ENCODE measurements at places on chromosomes 6 and 20.

- DNase-seq = no peak
These were observed 188.1 kb downstream of the CD83 start for GRCh38 chr6:14305624-14306023.

- DNase-seq = no peak
These were observed 671.4 kb downstream of the RFPL4B start for GRCh38 chr6:113018351-113019151.

DNA sequence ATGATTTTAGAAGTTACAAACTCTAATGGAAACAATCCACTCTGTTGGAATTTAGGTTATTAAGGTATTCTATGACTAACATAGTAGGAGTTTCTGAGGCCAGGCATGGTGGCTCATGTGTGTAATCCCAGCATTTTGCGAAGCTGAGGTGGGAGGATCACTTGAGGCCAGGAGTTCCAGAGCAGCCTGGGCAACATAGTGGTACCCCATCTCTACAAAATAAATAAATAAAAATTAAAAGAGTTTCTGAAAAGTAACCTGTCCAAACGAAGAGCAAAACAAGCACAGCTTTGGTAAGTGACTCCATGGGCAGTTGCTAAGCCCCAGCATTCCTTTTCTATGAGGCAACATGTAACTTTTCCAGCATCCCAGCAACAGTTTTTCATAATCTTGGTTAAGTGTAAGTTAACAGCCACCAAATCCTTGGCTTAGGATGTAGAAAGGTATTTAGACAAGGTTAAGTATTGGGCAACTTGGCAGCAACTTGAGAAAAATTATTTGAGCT, 86.3 kb downstream of the SOX4 start:
- no peak for DNase-seq

DNA sequence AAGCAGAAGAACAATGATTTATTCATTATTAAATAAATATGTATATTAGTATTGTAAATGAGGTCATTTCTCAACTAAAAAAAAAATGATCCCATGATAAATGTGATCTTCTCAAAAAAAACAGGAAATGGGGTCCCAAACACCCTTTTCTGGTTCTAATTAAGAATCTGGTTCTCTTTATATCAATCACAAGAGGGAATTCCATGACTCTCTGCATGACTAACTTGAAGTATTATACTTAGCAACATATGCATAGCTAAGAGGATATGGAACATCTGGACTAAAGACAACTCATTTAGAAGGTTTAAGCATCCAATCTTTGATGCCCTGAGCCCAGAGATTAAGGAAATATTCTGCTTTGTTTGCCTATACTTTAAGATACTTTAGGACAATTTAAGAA, 89.7 kb upstream of the EMILIN3 start:
- no peak for DNase-seq

DNA sequence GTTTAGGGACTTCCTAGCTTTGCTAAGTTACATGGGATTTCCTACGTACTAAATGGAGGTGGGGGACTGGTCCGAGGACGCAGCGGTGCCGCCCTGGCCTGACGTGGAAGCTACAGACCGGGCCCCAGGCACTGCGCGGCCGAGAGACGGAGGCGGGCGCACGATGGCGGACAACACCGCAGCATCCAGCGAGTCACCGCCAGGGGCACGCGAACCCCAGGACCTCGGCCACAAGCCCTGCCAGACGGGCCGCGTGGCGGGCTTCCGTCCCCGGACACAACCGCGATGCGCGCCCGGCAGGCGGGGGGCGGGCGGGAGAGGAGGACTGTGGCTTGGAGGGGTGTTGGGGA, 1516.9 kb upstream of the DEFB115 start:
- DNase-seq = no peak

DNA sequence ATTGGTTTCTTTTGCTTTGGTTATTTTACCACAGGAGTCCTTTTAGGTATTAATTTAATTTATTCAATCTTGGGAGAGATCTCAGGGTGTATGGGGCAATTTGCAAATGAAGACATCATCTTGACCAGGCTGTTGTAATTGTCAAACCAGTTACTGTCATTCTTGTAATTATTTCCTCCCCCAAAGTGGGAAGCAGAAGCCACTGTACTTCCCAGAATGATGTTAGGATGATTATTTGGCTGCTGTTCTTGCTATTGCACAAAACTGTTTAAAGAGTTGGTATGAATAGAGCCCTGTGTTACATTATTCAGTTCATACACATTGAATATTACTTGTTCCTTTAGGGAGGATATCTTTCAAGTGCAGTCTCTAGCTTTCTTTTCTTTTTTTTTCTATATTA, 1.7 kb downstream of the TAAR6 start:
- no peak for DNase-seq

GRCh38 chr20:45416917-45417316, 976 bp downstream of the PIGT start:
- DNase-seq = no peak

GRCh38 chr6:38034274-38034914, 214.9 kb downstream of the ZFAND3 start:
- DNase-seq = peak; percentile 59

DNA sequence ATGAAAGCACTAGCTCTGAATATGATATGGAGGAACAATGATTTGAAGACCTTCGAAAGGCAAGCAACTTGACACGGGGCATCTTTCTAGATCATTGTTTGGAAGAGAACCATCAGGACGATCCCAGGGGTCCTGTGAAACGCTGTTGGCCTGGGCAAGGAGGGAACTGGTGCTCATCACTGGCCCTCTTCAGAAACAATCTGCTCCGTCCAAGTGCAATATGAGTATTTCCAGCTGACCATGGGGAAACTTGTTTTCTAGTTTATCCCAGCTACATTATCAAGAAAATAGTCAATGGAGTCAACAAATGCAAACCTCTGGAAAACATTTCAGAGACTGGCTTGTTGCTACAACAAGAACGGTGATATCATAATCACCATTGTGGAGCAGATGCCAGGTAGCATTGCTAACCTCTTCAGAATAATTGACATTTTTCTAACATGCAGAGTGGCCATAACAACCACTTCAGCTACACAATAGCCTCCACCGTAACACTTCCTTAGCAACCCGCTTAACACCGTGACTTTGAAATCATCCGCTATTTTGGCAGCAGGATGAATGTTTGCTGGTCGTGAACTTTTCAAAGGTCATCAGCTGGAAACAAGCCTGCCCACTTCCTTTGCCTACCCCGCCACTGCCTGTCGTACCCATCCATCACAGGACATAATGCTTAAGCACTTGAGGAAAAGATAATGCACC, 112.0 kb upstream of the PDE10A start:
- DNase-seq = no peak

- DNase-seq = no peak
These were observed 117.9 kb downstream of the ISM1 start for GRCh38 chr20:13338999-13339411.

DNA sequence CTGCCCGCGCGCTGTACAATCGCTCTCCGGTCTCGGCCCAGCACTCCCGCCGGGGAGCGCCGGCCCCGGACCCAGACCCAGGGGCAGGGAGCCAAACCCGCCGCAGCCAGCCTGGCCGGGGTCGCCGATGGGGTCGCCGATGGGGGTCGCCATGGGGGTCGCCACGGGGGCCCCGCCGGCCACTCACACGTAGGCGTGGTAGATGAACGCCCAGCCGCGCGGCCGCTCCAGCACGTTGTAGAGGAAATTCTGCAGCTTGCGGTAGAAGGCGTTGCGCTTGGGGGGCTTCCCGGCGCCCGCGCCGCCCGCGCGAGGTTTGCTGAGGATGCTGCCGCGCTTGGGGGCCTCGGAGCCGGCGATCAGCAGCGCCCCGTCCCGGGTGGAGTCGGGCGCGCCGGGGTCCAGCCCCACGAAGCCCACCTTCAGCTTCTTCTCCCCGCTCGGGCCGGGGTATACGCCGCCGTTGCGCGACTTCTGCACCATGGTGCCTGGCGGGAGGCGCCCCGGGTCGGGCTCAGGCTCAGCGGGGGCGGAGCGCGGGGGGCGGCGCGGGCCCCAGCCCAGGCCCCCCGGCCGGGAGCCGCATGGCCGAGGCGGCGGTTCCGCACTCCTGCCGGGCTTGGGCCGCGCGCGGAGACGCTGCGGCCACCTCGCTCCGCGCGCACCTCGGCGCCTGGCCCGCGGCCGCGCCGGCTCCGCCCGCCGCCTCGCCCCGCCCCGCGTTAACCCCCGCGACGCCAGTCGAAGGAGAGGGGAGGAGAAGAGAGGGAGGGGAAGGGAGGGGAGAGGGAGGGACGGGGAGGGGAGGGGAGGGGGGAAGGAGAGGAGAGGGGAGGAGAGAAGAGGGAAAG, at the start of gene KCNQ2:
KCNQ2 (minus strand) TSS at position 675 of the 851 bp plus-strand sequence; CDS start at position 483, 192 bp downstream.
- no peak for DNase-seq

DNA sequence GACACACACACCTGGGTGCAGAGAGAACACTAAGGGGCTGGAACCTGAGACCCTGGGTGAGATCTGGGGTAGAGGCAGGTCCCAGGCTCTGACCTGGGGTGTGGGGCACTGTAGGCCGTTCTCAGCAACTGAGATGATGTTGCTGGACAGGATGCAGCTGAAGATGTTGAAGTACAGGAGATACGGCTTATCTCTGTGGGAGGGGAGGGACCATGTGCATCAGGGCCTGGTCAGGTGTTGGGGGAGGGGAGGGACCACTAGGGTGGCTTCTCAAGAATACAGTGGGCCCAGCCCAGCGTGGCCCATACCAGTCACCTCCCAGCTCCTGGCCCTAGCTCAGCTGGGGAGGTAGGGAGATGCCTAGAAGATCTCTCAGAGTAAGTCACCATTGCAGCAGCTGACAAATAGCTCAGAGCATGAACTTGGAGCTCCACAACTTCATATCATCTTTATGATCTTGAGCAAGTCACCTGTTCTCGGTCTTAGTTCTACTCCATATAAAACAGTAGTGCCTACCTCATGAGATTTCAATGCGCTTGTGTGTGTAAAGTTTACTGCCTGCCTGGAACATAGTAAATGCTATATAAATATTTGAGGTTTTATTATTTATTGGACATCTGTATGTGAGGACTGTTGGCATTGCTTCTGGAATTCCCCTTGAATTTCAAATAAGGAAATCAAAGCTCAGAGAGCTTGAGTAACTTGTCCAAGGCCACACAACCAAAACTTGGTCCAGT, 3.8 kb downstream of the SLC44A4 start:
- peak; percentile 99 for DNase-seq

GRCh38 chr20:47865912-47866311, 80.6 kb upstream of the SULF2 start:
- no peak for DNase-seq

DNA sequence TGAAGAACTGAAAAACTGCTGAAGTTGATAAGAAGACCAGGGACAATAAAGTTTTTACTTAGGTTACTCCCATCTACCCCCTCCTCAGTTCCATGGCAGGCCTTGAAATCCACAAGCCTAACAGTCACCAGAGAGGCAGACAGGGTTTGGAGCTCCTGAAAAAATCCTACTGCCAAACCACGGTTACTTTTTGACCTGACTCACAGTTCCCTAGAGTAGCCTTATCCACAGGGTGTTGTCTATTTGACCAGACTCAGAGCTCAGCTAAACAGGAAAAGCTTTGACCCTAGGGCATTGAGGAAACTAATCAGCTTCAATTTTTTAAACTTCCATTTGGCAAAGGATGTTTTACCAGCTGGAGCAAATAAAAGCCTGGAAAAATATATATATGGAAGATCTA, 257.7 kb upstream of the NT5E start:
- no peak for DNase-seq

Data from LNCaP clone FGC (cell line).